GM03348 (cell line): ENCODE measurements at places on chromosomes 6 and 20.
A peak's percentile ranks its signal among the peaks of the same experiment; 100 is the strongest.

- no peak for DNase-seq
Measured at GRCh38 chr6:45597424-45597823, 219.7 kb upstream of the SUPT3H start.

- peak; percentile 77 for DNase-seq
Measured at GRCh38 chr6:15062516-15063252, 183.2 kb upstream of the JARID2 start.

DNA sequence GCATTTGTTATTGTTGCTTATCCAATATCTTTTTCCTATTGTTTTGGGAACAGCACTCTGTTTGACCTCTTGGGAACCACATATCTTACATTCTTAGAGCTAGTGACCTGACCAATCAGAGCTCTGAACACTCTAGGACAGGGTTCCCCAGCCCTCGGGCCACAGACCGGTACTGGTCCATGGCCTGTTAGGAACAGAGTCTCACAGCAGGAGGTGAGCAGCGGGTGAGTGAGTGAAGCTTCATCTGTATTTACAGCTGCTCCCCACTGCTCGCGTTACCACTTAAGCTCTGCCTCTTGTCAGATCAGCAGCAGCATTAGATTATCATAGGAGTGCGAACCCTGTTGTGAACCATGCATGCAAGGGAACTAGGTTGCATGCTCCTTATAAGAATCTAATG, 226.0 kb upstream of the TSHZ2 start:
- DNase-seq: no peak

DNA sequence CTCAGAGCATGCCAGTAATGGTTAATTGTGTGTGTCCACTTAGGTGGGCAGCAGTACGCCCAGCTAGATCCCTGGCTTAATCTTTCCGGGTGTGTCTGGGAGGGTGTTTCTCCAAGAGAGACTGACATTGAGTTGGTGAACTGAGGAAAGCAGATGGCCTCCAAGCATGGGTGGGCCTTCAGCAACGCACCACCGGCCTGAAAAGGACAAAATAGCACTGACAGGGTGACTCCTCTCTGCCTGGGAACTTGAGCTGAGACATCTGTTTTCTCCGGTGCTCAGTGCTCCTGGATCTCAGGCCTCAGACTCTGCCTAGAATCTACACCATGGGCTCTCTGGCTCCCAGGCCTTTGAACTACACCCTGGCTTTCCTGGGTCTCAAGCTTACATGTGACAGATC, 43.2 kb downstream of the C6orf118 start:
- DNase-seq: no peak

GRCh38 chr20:4150070-4150441, 134.7 kb upstream of the RNF24 start:
- peak; percentile 82 for DNase-seq

DNA sequence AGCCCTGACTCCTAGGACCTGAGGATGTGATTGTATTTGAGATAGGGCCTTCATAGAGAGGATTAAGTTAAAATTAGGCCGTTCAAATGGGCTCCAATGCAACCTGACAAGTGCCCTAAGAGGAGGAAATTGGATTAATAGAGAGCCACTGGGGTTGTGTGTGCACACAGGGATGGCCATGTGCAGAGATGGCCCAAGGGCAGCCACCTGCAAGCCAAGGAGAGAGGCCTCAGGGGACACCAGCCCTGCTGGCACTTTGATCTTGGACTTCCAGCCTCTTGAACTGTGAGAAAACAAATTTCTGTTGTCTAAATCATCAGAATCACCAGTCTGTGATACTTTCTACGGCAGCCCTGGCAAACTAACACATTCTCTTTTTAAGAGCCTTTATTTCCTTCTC, 598.8 kb downstream of the UTRN start:
- no peak for DNase-seq

DNA sequence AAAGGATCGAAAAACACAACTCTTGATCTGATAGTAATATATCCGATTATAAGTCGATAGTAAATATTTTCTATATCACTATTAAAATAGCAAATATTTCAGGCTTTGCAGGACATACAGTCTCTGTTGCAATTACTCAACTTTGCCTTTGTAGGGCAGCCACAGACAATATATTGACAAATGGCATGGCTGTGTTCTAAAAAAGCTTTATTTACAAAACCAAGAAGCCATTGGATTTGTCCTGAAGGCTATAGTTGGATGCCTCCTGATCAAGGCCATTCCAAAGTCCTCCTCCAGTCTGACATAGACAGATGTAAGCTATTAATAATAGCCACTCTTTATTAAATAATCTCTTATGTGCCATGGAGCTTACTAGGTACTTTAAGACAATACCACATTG, 5.9 kb downstream of the OCSTAMP start:
- DNase-seq: no peak

DNA sequence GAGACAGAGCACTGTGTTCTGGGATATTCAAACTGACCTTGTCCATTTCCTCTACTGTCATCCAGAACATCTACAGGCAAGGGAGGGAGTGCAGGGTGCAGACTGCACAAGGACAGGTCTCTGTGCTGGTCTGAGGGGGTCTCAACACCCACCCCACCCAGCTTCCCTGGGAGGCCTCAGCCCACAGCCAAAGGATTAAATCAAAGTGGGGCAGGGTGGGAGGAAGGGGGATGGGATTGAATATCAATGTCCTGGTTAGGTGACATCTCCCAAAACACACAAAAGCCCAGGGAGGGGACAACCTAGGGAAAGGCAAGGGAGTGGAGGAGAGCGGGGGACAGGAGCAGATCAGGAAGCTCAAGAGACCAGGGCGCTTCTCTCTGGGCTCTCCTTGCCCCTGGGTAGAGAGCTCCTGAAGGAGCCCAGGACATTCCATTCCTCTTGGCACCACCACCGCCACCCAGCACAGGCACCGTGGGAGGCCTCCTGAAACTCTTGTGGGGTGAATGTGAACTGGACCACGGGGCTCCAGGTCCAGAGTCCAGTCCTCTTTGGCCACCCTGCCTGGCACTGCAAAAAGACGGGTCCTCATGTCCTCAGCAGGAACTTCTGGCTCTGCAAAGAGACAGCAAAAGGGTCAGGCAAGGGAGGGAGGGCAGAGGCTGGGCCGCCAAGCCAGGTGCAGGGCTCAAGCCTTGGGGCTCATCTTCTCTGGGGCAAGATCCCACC, 73.9 kb downstream of the JPH2 start:
- DNase-seq: no peak

GRCh38 chr20:24458436-24458835, 11.0 kb upstream of the SYNDIG1 start:
- no peak for DNase-seq

GRCh38 chr6:47680051-47680450, 18.3 kb upstream of the ADGRF4 start:
- no peak for DNase-seq

DNA sequence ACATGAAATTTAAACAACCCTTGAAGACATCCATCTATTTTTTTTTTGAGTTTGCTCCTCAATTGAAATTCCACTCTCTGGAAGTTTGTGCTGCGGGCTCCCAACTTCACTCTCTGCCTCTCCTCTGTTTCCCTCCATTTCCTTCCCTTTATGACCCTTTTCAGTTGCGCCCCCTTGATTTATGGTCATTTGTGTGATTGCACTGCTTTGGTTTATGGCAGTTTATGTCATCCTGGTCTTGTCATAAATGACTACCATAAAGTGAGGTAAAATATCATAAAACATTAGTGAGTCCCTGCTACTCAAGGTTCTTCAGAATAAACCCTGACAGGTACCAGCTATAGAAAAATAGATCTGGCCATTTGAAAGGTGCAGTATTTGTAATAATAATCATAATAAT, 348.3 kb upstream of the ZFP64 start:
- DNase-seq: no peak

DNA sequence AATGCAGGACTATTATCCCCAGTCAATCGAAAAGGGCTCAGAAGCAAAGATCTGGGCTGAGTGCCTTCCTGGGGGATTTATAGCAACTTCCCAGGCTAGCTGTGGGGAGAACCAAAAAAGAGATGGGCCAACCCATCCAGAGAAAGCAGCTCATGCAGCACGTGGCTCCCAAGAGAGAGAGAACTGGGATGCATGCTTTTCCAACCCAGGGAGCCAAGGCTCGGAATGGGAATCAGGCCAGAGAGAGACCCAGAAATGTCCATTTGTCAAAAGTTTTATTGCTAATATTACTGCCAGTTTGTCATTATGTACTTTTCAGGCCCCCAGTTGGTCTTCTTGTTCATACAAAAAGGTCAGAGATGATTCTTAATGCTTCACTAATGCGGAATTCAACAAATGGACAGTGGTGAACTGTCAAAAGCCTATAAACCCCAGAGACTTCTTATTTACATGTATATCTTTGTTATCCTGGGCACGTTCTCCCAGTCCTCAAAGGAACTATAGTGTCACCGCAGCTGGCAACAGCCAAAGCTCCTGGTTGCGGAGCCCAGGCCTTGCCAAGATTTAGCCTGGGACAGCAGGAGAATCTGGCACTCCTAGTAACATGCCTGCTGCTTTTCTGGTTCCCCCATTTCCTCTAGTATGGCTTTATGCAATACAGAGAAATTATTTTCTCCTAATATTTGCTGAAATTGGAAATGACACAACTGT, 139.1 kb upstream of the POU3F2 start:
- DNase-seq: no peak

GRCh38 chr20:6184086-6184485, 61.3 kb upstream of the FERMT1 start:
- DNase-seq: no peak

DNA sequence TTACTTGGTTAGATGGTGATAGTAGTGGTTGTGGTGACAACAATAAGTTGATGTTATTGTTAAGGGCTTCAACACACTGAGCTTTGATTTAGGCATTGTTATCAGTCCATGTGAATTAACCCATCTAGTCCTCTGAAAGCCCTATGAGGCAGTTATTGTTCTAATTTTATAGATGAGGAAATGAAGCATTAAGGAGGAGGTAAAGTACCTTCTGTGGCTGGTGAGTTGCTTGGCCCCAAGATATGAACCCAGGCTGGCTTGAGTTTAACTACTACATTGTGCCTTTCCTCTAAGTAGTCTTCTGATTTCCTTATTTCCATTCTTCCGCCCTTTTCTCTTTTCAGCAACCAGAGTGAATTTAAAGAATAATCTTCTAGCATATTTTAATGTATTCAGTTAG, 81.7 kb downstream of the QKI start:
- DNase-seq: no peak

DNA sequence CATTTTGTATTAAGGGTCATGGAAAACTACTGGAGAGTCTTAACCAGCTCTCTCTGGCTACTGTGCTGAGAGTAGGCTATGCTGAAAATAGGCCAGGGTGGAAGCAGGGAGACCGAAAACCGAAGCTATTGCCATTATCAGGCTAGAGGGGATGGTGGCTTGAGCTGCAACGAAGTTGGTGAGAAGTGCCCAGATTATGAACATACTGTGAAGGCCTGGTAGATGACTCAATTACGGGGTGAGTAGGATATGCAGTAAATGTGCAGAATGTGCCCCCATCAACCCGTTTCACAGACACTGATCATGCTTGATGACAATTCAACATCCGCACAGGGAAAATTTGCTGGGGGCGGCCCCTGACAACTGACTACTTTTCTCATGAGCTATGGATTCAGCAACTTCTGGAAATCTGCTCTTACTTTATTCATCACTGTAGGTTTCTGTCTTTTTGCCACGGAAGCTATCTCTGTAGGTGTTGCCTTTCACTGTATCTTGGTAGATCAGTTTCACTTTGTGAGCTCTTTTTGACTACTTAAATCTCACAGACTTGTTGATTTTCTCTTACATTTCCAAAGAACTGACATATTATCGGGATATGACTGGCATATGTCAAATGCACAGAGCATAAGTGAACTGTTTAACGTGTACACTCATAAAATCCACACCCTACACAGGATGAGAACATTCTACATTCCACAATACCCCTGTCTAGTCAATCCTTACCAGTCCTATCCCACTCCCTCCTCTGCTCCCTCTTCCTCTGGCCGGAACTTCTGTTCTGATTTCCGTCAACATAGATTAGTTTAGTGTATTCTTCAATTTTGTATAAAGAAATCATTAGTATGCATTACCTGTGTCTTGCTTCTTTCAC, 15.5 kb upstream of the MEP1A start:
- DNase-seq: no peak

- DNase-seq: peak; percentile 62
Measured at GRCh38 chr6:56693246-56693607, 50.5 kb upstream of the DST start.

DNA sequence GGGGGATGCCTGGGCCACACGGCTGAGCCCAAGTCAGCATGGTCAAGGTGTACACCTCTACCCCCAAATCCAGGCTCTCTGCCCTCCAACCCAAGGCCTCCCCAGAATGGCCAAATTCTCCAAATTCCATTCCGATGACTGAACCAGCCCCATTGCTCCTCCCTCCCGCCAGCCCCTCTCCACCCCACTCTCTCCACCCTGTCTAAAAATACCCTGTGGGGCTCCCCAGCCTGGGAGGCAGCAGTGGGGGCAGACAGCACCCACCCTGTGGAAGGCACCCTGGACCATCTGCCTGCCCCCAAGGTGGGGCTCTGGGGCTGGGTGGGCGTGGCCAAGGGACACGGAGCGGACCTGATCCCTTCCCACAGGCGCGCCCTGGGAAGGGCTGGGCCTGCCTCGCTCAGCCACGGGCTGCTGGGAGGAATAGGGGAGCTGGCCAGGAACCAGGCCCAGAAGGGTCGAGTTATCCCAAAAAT, 11.4 kb downstream of the TEAD3 start:
- DNase-seq: peak; percentile 78

GRCh38 chr6:161954699-161955276, 680.9 kb upstream of the AGPAT4 start:
- no peak for DNase-seq

- DNase-seq: no peak
Measured at GRCh38 chr6:42105156-42105648, 37.2 kb downstream of the C6orf132 start.

DNA sequence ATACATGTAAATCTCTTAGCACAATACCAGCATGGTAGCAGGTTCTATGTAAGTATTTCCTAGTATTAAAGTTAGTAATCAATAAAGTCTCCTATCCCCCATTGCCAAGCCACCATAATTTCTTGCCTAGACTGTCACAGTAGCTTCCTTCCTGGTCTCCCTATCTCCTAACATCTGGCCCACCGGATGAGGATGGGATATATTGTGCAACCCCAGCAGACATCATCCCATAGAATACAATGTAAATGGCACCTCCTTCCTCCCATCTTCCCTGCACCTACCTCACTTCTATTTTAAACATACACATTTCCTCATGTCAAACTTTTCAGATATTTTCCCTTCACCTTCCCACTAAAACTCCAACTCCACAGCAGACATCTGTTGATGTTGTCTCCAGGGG, 3.5 kb upstream of the BTN3A1 start:
- DNase-seq: no peak

DNA sequence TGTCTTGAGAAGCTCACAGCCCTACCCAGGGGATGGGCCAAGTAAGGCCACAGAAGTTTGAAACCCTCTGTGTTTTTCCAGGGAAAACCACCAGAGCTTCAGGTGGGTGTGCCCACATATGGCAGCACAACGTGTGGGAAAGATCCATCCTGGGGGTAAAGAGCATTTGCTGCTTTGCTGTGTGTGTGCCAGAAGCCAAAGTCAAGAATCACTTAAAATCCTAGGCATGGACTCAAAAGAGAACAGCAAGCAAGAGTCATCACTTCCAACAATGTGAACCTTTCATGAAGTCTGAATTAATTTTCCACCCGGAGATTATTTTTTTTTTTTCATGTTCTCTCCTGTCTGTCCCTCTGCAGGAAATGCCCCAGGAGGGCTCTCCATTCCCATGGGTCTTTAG, 308.2 kb upstream of the SGK1 start:
- DNase-seq: no peak
